Cardiac muscle cell (in vitro differentiated cells and primary cell): ENCODE measurements at places on chromosomes 1 and 21. TPM values are rescaled to one million over a fixed set of nuclear protein-coding genes. Genes with fewer than 3 reads are reported as not detected.

DNA sequence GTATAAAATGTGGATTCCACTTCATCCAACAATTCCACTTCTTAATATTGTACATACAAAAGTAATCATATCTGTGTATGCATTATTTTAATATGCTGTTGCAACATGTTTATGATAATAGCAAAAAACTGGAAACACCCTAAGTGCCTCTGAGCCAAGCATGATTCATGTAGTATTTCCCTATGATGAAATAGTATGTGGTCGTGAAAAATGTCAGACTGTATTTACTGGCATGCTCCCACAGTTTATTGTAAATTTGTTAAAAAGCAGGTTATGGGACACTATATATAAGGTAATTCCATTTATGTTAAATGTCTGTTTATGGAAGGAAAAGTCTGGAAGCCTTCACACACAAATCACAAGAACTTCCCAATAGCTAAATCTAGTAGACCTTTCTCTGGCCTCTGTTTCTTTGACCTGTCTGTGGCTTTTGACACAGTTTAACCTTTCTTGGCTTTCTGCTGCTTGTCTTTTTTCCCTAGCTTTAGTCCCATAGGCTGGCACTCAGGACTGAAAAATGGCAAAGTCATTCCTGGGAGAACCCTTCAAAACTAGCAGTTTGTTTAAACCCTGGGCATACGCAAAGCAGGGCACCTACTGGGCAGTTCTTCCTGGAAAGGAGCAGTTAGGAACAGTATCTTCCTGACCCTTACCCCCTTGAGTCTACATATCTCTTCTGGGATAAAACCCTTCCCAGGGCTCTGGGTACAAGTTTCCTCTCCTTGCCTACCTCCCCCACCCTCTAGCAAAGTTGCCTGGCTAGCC, 65.4 kb upstream of the ARTN start:
- peak overlapping the region; percentile 67 for H3K27ac ChIP-seq
- H3K4me3 ChIP-seq, result no peak overlapping the region
- H3K27me3 ChIP-seq, result no peaks in the 10 kb centered on the region
- peaks cover 28% of the 10 kb centered on the region for H3K4me1 ChIP-seq

GRCh38 chr1:18511874-18512150, 31.1 kb downstream of the KLHDC7A start:
- no peak overlapping the region for H3K4me3 ChIP-seq
- no peaks in the 10 kb centered on the region for H3K27me3 ChIP-seq
- DNase-seq, result no peak
- no peaks in the 10 kb centered on the region for H3K4me1 ChIP-seq
- H3K36me3 ChIP-seq, result no peaks in the 10 kb centered on the region

The C1orf87 gene
- not detected in 2 replicates for polyA plus RNA-seq

GRCh38 chr21:45821998-45822397, 159.6 kb upstream of the COL6A1 start:
- H3K27me3 ChIP-seq, result no peaks in the 10 kb centered on the region
- no peak overlapping the region for H3K4me3 ChIP-seq
- no peak for DNase-seq
- H3K27ac ChIP-seq, result no peak overlapping the region
- H3K4me1 ChIP-seq, result peaks cover 4% of the 10 kb centered on the region

GRCh38 chr1:83017276-83017675, 981.7 kb downstream of the TTLL7 start:
- H3K27me3 ChIP-seq, result no peaks in the 10 kb centered on the region
- H3K4me3 ChIP-seq, result no peak overlapping the region
- no peak for DNase-seq
- no peaks in the 10 kb centered on the region for H3K36me3 ChIP-seq
- no peak overlapping the region for H3K27ac ChIP-seq

The DDR2 gene
- 0.21 and 1.3 TPM in 2 replicates for polyA plus RNA-seq

GRCh38 chr1:21490774-21491487, 18.3 kb upstream of the ALPL start:
- no peak for DNase-seq
- H3K27ac ChIP-seq, result no peak overlapping the region
- H3K4me3 ChIP-seq, result no peak overlapping the region
- no peaks in the 10 kb centered on the region for H3K4me1 ChIP-seq
- H3K27me3 ChIP-seq, result peaks cover 2% of the 10 kb centered on the region
- no peaks in the 10 kb centered on the region for H3K36me3 ChIP-seq
